Esophagus squamous epithelium (tissue), 5 donors: ENCODE measurements at places on chromosomes 12 and 14.

- no peaks in the 10 kb centered on the region for H3K36me3 ChIP-seq
- peak overlapping the region; percentile 82 for H3K27ac ChIP-seq
- peaks cover 16% of the 10 kb centered on the region for H3K4me1 ChIP-seq
- no peak for DNase-seq
- no peaks in the 10 kb centered on the region for H3K27me3 ChIP-seq
- no peak overlapping the region for H3K4me3 ChIP-seq
These were observed 4.2 kb downstream of the PTPN6 start for GRCh38 chr12:6955108-6956020.

DNA sequence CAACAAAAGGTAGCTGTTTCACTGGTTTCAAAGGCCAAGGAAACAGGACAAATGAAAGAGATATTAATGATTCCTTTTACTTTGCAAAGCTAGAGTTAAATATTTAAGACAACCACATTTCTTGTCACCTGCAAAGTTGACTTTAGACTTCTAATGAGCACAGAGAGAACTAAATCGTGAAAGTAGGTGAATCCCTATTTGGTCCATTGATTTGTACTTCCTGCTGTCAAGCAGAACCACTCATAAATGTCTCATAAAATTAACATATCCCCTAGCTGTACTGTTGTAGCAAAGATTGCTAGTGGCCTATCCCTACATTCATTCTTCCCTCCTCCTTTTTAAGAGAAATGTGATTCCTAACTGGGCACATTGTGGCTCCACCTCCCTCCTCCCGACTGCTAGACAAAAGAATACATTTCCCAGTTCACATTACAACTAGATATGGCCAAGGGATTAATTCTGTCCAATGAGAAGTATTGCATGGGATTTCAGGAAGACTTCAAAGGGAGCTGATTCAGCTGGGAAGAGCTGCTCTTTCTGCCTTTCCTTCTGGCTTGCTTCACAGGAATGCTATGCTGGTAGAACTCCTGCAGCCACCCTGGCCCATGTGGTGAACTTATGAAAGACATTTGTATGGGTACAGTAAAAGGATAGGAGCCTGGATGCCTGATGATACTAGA, 227.5 kb upstream of the ABCD2 start:
- H3K36me3 ChIP-seq = no peaks in the 10 kb centered on the region
- no peaks in the 10 kb centered on the region for H3K27me3 ChIP-seq
- H3K4me1 ChIP-seq = no peaks in the 10 kb centered on the region

- H3K4me1 ChIP-seq = no peaks in the 10 kb centered on the region
- no peaks in the 10 kb centered on the region for H3K36me3 ChIP-seq
- no peak overlapping the region for H3K4me3 ChIP-seq
- peaks cover 35% of the 10 kb centered on the region for H3K27me3 ChIP-seq
- H3K27ac ChIP-seq = no peak overlapping the region
- DNase-seq = no peak
These were observed 229.5 kb upstream of the RTL1 start for GRCh38 chr14:101133068-101133467.

GRCh38 chr14:94394581-94395207, 6.3 kb upstream of the SERPINA1 start:
- H3K4me3 ChIP-seq = no peak overlapping the region
- peaks cover 7% of the 10 kb centered on the region for H3K4me1 ChIP-seq
- H3K27me3 ChIP-seq = no peaks in the 10 kb centered on the region
- H3K27ac ChIP-seq = peak overlapping the region; percentile 48
- DNase-seq = no peak

GRCh38 chr14:34833549-34834523, 41.3 kb downstream of the BAZ1A start:
- H3K27me3 ChIP-seq = no peaks in the 10 kb centered on the region
- H3K4me3 ChIP-seq = no peak overlapping the region
- peaks cover 17% of the 10 kb centered on the region for H3K4me1 ChIP-seq
- no peak overlapping the region for H3K27ac ChIP-seq
- no peaks in the 10 kb centered on the region for H3K36me3 ChIP-seq
- DNase-seq = no peak

DNA sequence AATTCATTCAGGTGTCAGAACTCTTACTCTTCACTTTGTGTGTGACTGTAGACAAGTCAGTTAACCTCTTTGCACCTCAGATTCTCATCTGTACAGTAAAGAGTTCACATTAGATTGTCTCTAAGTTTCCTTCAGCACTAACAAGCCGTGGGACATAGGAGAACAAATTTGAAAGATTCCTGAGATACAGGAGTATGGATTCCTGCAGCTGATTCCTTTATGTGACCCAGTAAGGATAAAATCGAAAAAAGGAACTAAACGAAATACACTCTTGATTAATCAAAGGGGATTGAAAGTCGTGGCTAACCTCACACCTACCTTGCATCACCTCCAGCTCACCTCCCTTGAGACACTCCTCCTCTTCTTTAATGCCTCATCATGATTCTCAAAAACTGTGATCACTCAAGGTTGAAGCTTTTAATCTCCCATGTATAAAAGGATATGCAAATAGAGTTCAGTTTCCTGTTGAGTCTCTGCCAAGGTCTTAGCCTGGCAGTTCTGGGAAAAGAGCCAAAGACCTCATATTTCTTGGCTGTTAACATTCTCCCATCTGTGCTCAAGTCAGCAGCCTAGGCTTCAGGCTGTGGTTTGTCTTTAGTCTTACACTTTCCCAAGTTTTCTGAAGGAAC, 156.6 kb downstream of the DAD1 start:
- DNase-seq = no peak
- H3K4me1 ChIP-seq = peaks cover 43% of the 10 kb centered on the region
- peak overlapping the region; percentile 52 for H3K27ac ChIP-seq
- H3K27me3 ChIP-seq = no peaks in the 10 kb centered on the region
- H3K4me3 ChIP-seq = no peak overlapping the region
- no peaks in the 10 kb centered on the region for H3K36me3 ChIP-seq

DNA sequence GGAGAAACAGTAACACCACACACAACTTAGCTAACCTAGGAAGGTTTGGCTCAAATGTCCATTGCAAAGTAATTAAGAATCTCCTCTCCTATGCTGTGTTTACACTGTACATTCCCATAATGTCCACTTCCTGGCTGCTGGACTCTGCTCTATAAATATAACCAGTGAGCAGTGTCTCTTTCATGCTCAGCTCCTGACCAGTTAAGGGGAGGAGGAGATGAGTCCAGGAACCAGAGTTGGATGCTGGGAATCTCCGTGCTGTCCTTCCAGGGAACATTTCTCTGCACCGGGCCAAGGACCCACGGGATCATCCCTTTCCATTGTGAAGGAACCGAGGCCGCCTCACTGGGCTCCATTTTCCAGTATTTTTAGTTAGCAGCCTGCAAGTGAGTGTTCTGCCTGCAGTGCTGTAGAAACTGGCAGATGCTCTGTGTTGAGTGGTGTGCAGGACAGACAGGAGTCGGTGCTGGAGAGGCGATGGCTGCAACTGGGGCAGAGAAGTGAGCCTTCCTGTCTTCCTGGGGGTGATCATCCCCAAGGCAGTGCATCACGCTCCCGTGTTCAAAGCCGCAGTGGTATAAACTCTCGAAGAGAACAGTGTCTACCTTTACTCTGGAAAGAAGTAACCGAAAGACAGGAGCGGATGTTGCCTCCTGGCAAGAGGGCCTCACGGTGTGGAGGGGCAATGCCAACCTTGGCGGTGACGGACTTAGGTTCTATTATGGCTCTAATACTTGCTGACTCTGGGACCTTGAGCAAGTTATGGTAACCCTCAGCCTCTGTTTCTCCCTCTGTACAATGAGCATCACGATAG, 195.5 kb downstream of the CACNA1C start:
- no peak for DNase-seq
- peak overlapping the region; percentile 65 for H3K27ac ChIP-seq
- H3K36me3 ChIP-seq = no peaks in the 10 kb centered on the region
- H3K27me3 ChIP-seq = no peaks in the 10 kb centered on the region
- H3K4me3 ChIP-seq = no peak overlapping the region
- H3K4me1 ChIP-seq = peaks cover 3% of the 10 kb centered on the region

GRCh38 chr12:11705010-11705409, 55.5 kb downstream of the ETV6 start:
- H3K36me3 ChIP-seq = no peaks in the 10 kb centered on the region
- DNase-seq = no peak
- H3K4me1 ChIP-seq = peaks cover 14% of the 10 kb centered on the region
- no peaks in the 10 kb centered on the region for H3K27me3 ChIP-seq

DNA sequence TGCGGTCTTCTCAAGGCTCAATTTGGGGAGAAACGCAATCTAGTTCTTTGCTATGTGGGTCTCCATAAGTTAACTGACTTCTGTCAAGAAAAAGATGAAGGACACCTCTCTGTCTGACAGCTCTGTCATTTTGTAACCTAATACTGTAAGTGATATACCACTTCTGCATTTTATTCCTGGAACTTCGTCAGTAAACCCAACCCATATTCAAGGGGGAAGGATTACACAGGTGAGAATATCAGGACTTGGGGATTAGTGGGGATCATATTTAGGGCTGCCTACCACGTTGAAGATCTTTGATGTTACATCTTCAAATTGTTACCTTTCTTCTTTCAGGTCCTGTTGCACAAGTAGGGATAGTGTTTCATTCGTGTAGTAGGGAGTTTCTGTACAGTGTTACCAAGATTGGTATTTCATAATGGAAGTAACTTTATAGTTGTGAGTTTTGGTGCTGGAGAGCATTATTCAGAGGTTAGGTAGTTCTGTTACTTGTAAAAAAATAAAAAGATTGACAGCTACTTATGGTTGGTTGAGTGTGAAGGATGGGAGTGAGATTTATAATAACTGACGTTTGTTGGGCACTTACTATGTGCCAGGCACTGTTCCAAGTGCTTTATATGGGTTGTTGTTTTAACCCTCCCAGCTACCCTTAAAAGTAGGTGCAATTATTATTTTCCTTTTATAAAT, 1.6 kb downstream of the TMEM260 start:
- no peak overlapping the region for H3K27ac ChIP-seq
- H3K36me3 ChIP-seq = peaks cover 9% of the 10 kb centered on the region
- no peaks in the 10 kb centered on the region for H3K27me3 ChIP-seq
- no peak for DNase-seq
- peaks cover 12% of the 10 kb centered on the region for H3K4me1 ChIP-seq

DNA sequence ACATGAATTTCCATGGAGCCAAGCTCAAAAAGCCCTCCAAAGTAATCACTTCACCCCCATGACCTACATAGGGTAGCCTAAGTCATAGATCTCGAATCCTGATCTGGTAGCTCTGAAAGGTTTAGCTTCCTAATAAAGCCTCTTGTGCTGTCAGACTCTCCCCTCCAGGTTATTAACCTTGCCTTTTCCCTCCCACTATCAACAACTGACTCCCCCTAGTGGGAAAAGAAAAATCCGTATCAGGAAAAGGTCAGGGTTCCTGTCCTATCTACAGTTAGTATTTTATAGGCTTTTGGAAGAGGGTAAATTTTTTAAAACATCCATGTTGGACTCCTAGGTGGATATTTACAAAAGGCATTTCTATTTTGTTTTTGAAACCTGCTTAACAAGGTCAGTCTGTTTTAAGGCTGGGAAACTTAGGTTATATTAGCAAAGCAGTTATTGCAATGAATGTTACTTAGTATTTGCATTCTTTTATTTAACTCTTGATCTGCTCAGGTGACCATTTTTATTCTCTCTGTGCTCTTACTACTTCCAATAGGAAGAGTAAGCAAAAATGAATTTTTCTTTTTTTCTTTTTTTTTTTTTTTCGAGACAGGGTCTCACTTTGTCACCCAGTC, 8.0 kb downstream of the YY1 start:
- H3K27me3 ChIP-seq = no peaks in the 10 kb centered on the region
- no peaks in the 10 kb centered on the region for H3K36me3 ChIP-seq
- peak overlapping the region; percentile 43 for H3K27ac ChIP-seq
- no peak for DNase-seq

DNA sequence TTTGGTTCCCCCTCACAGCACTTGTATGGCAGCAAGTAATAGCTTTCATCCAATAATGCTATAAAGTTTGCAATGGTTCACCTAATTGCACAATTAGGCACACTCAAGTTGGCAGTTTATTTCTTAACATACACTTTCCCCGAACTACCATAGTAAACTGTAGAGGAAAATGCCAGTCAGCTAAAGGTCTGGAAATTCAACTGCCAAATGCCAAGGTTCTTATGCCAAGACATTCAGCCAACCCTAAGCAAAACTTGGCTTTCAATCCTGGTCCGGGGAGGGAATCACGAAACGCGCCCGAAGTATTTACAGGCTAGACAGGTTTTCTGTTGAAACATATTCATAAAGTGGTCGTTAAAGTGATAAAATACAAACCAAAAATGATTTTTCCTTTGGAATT, 1512.4 kb upstream of the FLRT2 start:
- H3K27ac ChIP-seq = no peak overlapping the region
- no peak overlapping the region for H3K4me3 ChIP-seq
- DNase-seq = no peak
- no peaks in the 10 kb centered on the region for H3K4me1 ChIP-seq
- no peaks in the 10 kb centered on the region for H3K36me3 ChIP-seq

- no peak for DNase-seq
- peak overlapping the region; percentile 47 for H3K27ac ChIP-seq
These were observed 10.3 kb downstream of the NAB2 start for GRCh38 chr12:57099047-57099714.

DNA sequence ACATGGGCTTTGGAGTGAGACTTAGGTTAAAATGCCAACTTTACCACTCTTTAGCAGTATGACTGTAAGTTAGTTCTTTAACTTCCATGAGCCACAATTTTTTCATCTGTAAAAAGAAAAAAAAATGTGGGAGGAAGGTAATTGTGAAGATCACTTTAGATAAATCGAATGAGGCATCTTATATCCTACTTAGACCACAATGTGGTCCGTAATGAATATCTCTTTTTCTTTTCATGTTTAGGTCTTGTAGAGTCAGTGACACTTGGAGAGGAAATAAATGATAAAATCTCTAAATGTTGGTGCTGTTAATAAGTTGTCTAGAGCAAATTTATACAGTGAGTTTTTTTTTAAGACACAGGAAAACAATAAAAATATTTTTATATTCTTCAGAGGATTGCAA, 34.3 kb downstream of the RGS6 start:
- H3K27me3 ChIP-seq = no peaks in the 10 kb centered on the region
- no peak overlapping the region for H3K4me3 ChIP-seq
- no peak for DNase-seq
- H3K27ac ChIP-seq = no peak overlapping the region
- H3K36me3 ChIP-seq = no peaks in the 10 kb centered on the region

DNA sequence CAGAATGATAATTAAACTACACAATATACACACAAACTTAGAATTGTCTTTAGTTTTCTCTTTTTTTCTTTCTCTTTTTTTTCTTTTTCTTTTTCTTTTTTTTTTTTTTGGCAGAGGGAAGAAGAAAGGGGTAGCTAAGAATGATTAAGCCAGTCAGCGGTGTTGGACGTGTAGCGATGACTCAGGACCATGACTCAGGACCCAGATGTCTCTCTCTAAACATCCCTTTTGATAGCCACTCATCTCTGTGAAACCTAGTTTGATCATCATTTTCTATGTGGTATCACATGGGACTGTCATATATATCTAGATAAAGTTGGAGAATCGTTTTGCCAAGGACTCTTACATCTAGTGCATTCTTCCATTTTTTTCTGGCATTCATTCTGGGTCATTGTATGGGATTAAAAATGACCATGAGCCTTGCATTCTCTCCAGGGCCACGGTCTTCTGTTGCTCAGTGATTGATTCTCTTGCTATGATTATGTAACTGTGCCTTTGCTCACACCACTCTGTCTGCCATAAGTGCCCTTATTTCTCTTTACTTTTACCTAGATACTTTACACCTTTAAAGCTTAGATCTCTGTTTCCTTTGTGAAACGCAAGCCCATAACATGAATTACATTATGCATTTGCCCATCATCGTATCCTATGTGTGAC, 26.6 kb upstream of the NRXN3 start:
- no peak overlapping the region for H3K4me3 ChIP-seq
- no peaks in the 10 kb centered on the region for H3K4me1 ChIP-seq
- no peak overlapping the region for H3K27ac ChIP-seq

GRCh38 chr14:56206596-56206995, 88.4 kb downstream of the PELI2 start:
- no peaks in the 10 kb centered on the region for H3K27me3 ChIP-seq
- no peak for DNase-seq
- no peak overlapping the region for H3K4me3 ChIP-seq
- no peaks in the 10 kb centered on the region for H3K36me3 ChIP-seq
- peaks cover 33% of the 10 kb centered on the region for H3K4me1 ChIP-seq
- no peak overlapping the region for H3K27ac ChIP-seq
